ENCODE measurements at places on chromosomes 12 and 14. TPM values are rescaled to one million over a fixed set of nuclear protein-coding genes. Genes with fewer than 3 reads are reported as not detected.

DNA sequence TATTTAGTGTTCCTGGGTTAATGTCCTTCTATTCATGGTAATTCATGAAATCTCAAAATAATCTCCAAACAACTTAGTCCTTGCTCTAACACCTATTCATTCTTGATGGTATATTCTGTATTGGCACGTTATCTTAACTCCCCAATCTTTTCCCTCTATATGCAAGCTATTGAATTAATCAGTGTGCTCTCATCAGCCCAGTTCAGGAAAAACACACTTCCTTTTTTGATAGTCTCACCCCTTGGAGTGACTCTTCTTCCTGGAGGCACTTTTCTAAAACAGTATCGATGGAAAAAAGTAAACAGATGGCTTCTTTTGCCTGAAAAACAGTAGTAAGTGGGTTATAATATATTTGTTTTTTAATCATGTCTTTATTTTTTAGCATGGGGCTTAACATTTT is 28.6 kb downstream of the TULP3 start:
- no peaks in the 10 kb centered on the region for H3K4me1 ChIP-seq
- H3K27me3 ChIP-seq: no peaks in the 10 kb centered on the region
- H3K36me3 ChIP-seq: peaks cover 41% of the 10 kb centered on the region
- no peak overlapping the region for H3K4me3 ChIP-seq
- no peak for DNase-seq

The PLCZ1 gene
- not detected for total RNA-seq

The RPL10L gene
- not detected for total RNA-seq

DNA sequence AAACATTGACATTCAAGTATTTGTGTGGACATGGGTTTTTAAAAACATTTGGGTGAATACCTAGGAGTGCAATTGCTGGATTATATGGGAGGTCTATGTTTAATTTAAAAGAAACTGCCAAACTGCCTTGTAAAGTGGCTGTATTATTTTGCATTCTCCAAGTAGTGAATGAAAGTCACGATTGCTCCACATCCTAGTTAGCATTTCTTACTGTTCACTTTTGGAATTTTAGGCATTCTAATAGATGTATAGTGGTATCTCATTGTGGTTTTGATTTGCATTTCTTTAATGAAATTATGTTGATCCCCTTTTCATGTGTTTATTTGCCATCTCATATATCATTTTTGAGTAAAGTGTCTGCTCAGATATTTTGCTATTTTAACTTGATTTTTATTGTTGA is 159.5 kb downstream of the FOXG1 start:
- H3K4me1 ChIP-seq: no peaks in the 10 kb centered on the region
- no peaks in the 10 kb centered on the region for H3K27me3 ChIP-seq
- no peaks in the 10 kb centered on the region for H3K36me3 ChIP-seq
- H3K4me3 ChIP-seq: no peak overlapping the region
- DNase-seq: no peak

The TESPA1 gene
- 6.7 TPM for total RNA-seq

The MYBPC1 gene
- not detected for total RNA-seq

The GPHN gene
- total RNA-seq: 28.5 TPM

The OTOGL gene
- total RNA-seq: 0.09 TPM

The ANKS1B gene
- 5.3 TPM for total RNA-seq

The TAS2R14 gene
- total RNA-seq: 2.5 TPM

- H3K36me3 ChIP-seq: no peaks in the 10 kb centered on the region
- DNase-seq: no peak
- H3K27ac ChIP-seq: no peak overlapping the region
- H3K4me3 ChIP-seq: no peak overlapping the region
- H3K27me3 ChIP-seq: no peaks in the 10 kb centered on the region
Observed at GRCh38 chr12:121939186-121939585, 20.8 kb downstream of the CFAP251 start.

The GLT8D2 gene
- total RNA-seq: 9.1 TPM
